Kidney (tissue), 22 donors: ENCODE measurements at places on chromosomes 13 and 19. TPM values are rescaled to one million over a fixed set of nuclear protein-coding genes. Genes with fewer than 3 reads are reported as not detected.

Gene GPR4
- 9.7 TPM for total RNA-seq

Gene SIX5
- 19.4 TPM for total RNA-seq

- no peak for DNase-seq
These were observed 3.4 kb downstream of the RFX1 start for GRCh38 chr19:14002571-14003250.

DNA sequence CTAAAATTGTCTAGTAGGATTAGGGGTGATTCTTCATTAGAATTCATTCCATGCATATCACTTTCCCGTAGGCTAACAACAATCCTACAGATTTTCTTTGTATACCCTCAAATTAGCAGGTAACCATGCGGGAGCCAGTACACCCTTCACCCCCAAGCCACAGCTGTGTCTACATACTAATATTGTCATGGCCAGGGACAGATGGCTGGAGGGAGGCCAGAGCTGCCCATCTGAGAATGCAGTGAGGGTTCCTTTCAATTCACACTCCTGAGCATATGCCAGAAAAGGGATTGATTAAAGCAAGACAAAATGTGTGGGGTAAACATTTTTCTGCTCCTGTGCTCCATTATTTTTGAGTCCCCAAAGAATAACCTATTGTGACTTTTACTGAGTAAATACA is 68.9 kb downstream of the FREM2 start:
- no peak for DNase-seq

- DNase-seq, result no peak
These were observed 466.7 kb downstream of the TUBA3C start for GRCh38 chr13:18714889-18715288.

- DNase-seq, result no peak
These were observed 757 bp downstream of the CCDC124 start for GRCh38 chr19:17933414-17934129.

- DNase-seq, result peak; percentile 84
These were observed 941 bp downstream of the MYPOP start for GRCh38 chr19:45901432-45901911.

GRCh38 chr19:40806423-40807146 is 7.6 kb downstream of the EGLN2 start:
- DNase-seq, result peak; percentile 96
